ENCODE measurements at places on chromosomes 3 and 15. TPM values are rescaled to one million over a fixed set of nuclear protein-coding genes. Genes with fewer than 3 reads are reported as not detected.
A peak's percentile ranks its signal among the peaks of the same experiment; 100 is the strongest.

UBAP1L gene
- total RNA-seq: 5.7 TPM

GHSR gene
- not detected for total RNA-seq

SKOR1 gene
- total RNA-seq: 0.42 TPM

CADPS gene
- not detected for total RNA-seq

TERC gene
- total RNA-seq: not detected

LRRC2 gene
- not detected for total RNA-seq

FES gene
- 140 TPM for total RNA-seq

CMSS1 gene
- 67.8 TPM for total RNA-seq

NR1D2 gene
- 4.2 TPM for total RNA-seq

CCR3 gene
- total RNA-seq: 0.55 TPM

GP9 gene
- total RNA-seq: 0.45 TPM

ADIPOQ gene
- not detected for total RNA-seq

CADM2 gene
- total RNA-seq: not detected

GRCh38 chr15:60583194-60583593 lies 104.3 kb upstream of the ICE2 start:
- DNase-seq: no peak

DNA sequence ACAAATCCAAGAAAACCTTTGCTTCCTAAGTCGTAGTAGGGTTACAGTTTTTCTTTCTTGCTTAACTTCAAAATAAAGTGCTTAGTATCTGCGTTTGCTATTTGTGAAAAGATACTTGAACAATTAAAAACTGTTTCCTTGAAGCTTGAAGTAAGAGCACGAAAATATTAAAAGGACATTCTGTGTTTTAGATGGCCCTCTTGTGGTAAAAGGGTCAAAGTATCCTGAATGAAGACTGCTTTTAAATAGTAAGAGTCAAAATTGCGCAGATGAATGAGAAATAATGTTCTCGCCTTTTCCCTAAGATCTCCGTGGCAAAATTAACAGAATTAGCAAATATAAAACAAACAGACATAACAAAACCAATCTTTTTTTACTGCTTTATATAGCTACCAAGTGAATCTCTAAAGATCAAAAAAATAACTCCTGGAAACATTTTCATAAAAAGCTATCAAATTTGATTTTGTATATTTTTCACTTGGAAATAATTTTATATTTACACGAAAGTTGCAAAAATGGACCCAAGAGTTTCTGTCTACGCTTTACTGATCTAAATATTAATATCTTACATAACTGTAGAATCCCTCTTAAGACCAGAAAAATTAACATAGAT lies 175.4 kb downstream of the MBNL1 start:
- no peak for DNase-seq

- DNase-seq: no peak
These were observed 25.5 kb downstream of the SLC12A8 start for GRCh38 chr3:125186800-125187598.

- DNase-seq: no peak
These were observed 48.3 kb upstream of the CGNL1 start for GRCh38 chr15:57327985-57328471.

GRCh38 chr3:151034303-151034702 lies 51.2 kb upstream of the MED12L start:
- DNase-seq: no peak

DNA sequence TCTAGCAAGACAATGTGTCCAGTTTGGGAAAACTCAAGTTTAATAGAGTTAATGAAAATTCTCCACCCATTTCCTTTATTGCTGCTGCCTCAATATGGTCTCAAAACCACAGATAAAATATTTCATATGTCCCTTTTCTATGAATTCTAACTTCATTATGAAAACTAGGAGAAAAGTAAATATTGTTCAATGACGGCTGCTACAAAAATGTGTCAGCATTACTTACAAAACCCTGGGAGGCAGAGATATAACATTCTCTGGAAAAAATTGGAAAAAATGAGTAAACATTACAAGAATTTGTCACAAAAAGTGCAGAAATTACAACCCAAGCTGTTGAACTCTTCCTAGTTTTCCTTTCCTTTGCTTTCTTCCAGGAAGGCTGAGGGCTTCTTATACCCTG lies 22.2 kb upstream of the FBN1 start:
- no peak for DNase-seq

GRCh38 chr3:150764566-150764965 lies 1.6 kb upstream of the SIAH2 start:
- no peak for DNase-seq

DNA sequence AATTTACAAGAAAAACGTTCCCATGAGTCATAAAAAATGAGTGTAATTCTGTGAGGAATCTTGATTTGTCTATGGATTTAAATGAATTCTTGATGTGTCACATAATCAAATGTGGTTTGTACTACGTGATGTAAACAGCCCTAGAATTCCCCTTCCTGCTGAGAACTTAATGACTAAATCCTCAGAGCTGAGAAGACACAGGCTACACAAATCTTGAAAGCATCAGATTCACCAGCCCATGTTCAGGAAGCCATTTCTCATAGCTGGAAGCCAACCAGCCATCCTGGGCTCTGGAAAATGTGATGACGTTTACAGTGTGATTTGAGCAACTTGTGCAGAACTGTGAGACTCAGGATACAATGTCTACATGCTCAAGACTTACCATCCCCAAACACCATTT lies 193.7 kb upstream of the MME start:
- no peak for DNase-seq

DNA sequence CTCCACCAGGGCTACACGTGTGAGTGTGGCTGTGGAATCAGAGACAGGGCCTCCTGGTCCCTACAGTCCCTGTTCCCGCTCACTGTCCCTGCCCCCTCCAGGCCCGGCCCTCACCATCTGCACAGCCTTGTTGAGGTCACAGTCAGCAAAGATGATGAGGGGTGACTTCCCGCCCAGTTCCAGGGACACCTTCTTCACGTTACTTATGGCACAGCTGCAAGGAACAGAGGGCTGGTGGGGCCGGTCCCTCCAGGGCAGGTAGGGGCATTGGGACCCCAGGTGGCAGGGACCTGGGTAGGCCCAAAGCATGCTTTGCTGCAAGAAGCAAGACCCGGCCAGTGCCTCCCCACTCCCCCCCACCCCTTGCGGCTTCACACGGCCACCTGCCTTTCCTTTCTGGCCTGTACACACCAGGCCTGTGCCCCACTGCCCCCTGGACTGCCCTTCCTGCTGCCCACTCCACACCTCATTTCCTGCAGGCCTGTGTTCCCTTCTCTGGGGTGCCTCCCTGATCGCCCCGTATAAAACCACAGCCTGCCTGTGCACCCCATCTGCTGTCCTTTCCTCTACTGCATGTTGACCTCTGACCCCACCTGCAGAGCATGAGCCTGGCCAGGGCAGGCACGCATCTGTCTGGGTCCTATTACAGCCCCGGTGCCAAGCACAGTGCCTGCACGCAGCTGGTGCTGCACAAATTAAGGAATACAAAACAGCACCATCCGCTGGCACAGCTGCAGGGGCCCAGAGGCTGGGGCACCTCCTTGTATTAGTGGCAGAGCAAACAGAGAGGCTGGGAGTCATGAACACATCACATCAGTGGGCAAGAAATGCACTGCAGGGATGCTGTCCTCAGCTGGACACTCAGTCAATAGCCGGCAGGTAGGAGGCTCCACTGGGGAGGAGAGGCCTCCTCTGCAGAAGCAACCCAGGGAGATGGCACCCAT lies 30.8 kb upstream of the SLC41A3 start:
- peak; percentile 31 for DNase-seq

- peak; percentile 69 for DNase-seq
These were observed 30.6 kb downstream of the SLC28A1 start for GRCh38 chr15:84914909-84915605.

- DNase-seq: no peak
These were observed 5.1 kb downstream of the ACAA1 start for GRCh38 chr3:38131621-38132369.

GRCh38 chr15:25687689-25688088 lies 175.4 kb downstream of the ATP10A start:
- DNase-seq: no peak

DNA sequence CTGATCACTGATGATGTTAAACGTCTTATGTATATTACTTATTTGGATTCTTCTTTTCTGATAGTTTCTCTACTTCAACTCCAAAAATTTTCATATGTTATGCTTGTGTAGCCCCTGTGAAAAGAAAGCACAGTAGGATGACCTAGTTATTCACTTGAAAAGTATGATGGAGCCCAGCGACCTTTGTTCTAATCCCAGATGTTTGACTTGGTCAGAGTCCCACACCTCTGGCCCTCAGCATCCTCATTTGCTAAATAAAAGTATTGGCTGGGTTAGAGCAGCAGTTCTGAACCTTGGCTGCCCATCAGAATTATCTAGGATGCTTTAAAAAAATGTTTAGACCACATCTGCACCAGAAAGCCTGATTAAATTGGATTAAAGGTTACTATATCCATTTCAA lies 173.7 kb downstream of the ATG7 start:
- no peak for DNase-seq

DNA sequence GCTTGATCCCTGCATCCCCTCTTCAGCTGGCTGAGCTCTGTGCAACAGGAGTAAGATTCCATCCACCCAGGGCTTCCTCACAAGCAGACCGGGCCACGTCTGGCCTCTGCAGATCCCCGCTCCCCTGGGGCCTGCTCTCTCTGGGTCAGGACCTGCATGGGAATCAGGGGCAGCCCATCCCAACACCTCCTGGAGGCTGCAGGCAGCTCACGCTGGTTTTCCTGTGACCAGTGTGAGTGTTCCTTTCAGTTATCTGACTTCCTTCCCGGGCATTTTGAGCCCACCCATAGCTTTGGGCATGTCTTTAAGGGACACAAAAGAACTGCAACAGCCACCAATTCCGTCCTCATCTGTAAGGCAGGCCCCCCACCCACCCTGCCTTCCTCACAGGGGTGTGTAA lies 16.3 kb downstream of the NUP210 start:
- DNase-seq: no peak

DNA sequence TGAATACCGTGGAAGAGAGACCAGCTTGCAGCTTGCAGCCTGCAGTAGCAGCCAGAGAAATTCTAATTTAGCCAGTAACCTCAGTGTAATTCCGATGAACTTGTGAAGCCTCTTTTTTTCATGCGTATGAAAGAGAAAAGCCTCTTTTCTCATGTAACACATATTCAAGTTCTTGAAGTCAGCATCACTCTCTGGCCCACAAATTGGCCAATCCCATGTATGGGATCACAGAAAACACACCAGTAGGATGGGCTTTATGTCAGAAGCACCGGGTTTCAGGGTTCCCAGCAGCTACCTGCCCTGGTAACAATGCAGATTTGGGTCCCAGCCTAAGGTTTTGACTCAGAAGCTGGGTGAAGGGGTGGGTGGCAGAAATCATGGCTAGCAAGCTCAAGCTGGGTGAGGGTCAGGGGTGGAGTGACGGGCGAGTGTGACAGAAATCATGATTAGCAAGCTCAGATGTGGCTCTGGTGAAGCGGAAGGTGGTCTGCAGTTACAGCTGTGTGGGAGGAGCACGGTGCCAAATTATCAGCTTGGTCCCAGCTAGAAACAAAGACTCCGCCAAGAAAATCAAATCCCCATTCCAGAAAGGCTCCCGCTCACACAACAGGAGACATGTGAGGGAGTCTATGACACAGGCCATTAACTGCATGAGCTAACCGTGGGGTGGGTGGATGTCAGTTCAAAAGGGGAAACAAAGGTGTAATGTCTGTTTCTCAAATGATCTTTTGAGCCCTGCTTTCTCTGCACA lies 86.6 kb downstream of the SNRK start:
- no peak for DNase-seq

GRCh38 chr3:13108861-13109260 lies 35.6 kb upstream of the IQSEC1 start:
- no peak for DNase-seq

DNA sequence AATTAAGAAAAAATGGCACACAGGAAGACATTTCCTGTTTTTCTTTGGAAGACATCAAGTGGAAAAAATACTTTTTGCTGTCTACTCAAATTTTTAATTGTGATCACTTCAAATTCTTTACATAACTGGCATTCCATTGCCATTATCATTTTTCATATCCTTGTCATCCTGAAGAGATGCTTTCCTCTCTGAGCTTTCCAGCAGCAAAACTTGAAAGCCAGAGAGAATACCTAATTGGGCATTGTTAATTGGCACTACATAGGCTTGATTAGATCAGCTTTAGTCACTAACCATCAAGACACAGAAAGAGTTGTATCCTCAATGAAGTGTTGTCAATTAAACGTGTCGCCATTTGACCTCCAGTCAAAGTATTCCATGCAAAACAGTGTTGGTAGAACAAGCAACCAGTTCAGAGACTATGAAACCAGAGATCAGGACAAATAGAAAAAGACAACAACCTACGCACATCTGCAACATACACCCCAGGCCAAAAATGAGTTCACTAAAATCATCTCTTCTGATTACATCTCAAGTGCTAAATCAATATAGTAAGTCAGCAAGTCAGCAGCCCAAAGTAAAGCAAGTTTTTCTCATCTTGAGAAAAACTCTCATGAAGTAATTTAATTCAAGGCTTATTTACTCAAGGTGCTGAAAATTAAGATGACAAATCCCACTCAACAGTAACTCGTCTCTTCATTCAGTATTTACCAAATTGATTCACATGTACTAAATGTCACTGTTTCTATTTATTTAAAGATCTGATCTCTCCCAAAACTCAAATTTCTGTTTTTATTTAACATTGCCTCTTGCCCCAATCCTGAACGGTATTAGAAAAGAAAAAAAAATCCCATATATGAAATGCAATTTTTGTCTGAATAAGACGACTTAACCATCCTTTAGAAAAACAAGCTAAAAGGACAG lies 123.0 kb downstream of the SUCLG2 start:
- DNase-seq: no peak

DNA sequence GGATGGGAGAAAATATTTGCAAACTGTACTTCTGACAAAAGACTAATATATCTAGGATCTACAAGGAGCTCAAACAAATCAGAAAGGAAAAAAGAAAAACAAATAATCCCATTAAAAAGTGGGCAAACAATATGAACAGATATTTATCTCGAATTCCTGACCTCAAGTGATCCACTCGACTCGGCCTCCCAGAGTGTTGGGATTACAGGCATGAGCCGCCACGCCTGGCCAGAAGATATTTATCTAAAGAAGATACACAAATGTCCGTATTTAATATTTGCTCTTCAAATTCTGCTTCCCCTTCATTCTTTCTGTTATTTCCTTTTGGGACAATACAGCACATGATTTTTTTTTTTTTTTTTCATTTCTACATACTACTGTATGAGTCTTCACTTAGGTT lies 151.7 kb upstream of the GRM7 start:
- no peak for DNase-seq

GRCh38 chr15:40161693-40162391 lies 973 bp downstream of the BUB1B start:
- no peak for DNase-seq
